ENCODE measurements at places on chromosomes 12 and 14. TPM values are rescaled to one million over a fixed set of nuclear protein-coding genes. Genes with fewer than 3 reads are reported as not detected.

- H3K4me3 ChIP-seq = no peak overlapping the region
- H3K27me3 ChIP-seq = no peaks in the 10 kb centered on the region
- no peaks in the 10 kb centered on the region for H3K4me1 ChIP-seq
- no peak for DNase-seq
- no peaks in the 10 kb centered on the region for H3K36me3 ChIP-seq
Observed at GRCh38 chr12:59298296-59298695, 297.5 kb upstream of the SLC16A7 start.

The CBLN3 gene
- total RNA-seq = 4.8 TPM

The MIPOL1 gene
- 28.4 TPM for total RNA-seq

The BCL11B gene
- 11.8 TPM for total RNA-seq

Measured in mesothelial cell of epicardium (in vitro differentiated cells).